A172 (cell line): ENCODE measurements at places on chromosomes 3 and 15. TPM values are rescaled to one million over a fixed set of nuclear protein-coding genes. Genes with fewer than 3 reads are reported as not detected.

DNA sequence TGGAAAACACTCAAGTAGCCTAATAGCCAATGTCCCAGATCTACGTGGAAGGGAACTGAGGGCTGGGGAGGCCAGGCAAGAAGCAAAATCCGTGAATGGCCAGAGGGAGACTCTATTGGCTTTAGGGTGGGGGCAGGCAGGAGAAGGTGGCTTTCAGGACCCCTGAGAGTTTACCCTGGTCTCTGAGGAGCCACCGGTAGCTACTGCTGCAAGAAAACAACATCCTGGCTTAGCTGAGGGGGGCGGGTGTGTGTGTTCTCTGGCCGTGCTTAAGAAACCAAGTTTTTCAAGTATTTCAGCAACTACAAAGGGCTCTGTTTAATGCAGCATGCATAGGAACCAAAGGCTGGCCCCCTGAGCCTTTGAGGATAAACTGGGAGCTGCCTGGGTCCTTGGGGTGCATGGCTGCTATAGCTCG, 47.6 kb upstream of the TRPM1 start:
- no peak for DNase-seq

- no peak for DNase-seq
These were observed 191.1 kb downstream of the KCNAB1 start for GRCh38 chr3:156311431-156311830.

GRCh38 chr3:10193692-10194327, 29.1 kb downstream of the IRAK2 start:
- DNase-seq, result no peak

GRCh38 chr15:89799011-89799911, 15.4 kb downstream of the ANPEP start:
- no peak for DNase-seq

DNA sequence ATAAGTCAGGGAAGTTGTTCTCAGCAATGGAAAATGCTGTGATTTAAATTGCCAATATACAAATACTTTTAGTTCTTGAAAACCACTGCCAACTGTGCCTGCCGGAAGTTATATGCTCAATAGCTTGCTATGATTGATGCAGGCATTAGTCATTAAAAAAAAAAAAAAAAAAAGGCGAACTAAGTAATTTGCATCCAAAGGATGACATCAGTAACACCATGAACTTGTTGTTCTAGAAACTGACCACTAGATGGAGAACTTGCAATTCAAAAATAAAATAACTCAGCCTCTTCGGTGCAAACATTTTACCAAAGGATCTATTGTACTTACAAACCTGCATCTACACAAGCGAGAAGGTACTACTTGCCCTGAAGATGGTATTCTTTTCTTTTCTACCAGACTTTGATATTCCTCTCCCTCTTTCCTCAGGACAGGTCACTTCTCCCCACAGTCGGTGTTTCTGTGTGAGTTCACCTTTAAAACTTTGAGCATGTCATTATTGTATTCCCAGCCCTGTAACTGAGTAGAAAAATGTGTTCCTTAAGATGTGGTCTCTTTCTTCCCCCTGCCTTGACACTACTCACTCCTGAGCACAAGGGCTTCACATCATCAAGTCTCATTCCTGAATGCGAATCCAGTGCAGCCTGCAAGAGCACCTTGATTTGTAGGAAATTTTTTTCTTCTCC, 115.0 kb upstream of the VEPH1 start:
- peak; percentile 86 for DNase-seq

- peak; percentile 82 for DNase-seq
These were observed at the start of gene FGF12 for GRCh38 chr3:192727032-192727847. FGF12 (minus strand) TSS chr3:192727541.

GRCh38 chr15:79896131-79896633, 632 bp downstream of the MTHFS start:
- DNase-seq, result no peak

DNA sequence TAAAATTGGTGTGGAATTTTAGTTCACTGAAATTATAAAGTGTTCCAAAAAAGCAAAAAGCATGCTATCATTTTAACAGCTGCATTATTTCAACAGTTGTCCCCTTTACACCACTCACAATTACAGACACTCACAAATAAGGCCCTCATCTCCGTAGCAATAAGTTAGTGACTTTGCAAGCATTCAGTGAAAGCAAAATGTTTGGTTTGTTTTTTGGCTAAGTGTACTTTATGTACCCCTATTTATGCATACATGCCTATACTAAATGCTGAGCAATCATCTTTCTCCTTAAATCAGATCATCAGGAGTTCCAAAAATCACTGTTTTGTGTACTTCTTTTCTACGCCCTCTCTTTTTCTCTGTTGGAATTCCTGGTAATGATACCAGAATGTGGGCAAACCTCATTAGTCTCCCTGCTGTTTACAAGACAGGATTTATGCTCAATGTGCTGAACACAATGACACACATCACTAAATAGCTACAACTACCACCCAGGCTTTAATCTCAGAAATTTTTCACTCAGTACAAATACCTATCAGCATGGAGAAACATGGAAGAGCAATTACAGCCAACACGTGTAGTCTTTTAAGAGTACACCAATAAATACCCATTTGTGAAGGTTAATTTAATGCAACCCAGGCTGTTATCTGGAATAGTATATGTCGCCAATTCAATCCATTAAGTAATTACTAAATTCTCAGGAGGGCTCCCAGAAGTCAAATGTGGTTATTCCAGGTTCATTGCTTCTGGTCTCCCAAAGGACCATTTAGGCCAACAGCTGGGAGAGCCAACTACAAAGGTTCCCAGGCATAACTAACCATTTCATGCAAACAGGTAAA, 12.0 kb downstream of the ALDH1A2 start:
- DNase-seq, result no peak

DNA sequence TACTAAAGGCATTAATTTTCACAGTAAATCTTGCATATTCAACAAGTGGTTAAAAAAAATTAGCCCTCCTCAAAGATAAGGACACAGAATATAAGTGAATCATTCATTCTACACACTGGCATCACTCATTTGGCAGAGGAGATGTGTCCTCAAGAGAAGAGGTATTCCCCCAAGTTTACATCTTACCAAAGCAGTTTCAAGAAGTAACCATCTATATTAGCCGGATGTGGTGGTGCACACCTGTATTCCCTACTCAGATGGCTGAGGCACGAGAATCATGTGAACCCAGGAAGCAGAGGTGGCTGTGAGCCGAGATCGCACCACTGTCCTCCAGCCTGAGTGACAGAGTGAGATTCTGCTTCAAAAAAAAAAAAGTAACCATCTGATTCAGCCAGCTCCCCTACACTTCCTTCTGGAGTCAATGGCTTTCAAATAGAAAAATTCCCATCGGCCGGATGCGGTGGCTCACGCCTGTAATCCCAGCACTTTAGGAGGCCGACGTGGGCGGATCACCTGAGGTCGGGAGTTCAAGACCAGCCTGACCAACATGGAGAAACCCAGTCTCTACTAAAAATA, 15.4 kb downstream of the RAF1 start:
- no peak for DNase-seq

- no peak for DNase-seq
These were observed 18.3 kb downstream of the MAP2K1 start for GRCh38 chr15:66405007-66405406.

DNA sequence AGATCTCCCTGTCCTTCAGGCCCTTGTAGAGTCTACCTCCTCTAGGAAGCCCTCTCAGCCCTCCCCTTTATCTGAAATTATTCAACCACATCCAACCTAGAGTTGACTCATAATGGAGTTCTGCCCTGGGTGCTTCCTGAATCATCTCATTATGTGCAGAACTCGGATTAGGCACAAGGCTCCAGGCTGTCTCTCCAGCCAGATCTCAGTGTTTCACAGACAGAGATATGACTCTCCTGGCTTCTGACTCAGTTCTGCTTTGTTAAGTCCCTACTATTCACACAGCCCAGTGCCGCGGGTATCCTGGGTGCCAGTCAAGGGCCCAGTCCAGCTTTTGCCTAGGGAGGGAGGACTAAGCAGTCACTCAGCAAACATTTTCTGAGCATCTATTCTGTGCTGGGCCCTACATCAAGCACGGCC, 9.3 kb downstream of the STRA6 start:
- DNase-seq, result peak; percentile 98

DNA sequence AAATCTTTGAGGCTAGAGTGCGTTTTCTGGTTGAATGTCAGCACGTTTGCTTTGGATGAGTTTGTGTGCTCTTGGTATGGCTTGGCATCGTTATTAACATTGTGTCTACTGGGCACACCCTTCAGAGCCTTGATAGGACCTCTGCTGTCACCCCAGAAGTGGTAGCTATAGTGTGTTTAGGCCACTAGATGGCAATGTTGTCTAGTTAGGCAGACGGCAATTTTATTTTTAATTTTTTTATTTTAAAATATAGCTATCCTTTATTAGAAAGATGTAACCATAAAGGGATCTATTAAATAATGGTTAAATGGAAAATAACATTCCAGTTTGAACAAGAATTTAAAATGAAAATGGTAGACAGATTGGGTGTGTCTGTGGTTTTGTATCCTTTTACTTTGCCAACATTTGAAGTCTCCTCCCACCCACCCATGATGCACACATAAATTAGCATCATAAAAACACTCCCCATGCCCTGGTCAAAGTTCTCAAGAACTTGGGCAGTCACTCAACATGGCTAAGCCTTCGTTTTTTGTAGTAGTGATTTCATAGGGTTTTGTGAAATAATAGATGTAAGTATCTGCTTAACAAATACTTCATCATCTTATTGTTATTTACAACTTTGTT, 200.7 kb downstream of the KCNH8 start:
- peak; percentile 19 for DNase-seq

- DNase-seq, result no peak
These were observed 70.7 kb upstream of the VEPH1 start for GRCh38 chr3:157573780-157574378.

Gene CP
- not detected in 2 replicates for total RNA-seq

Gene AGTR1
- total RNA-seq, result not detected in 2 replicates

Gene KLHDC8B
- total RNA-seq, result 9.0 and 16.0 TPM in 2 replicates

Gene LRRC31
- total RNA-seq, result not detected in 2 replicates
